ENCODE measurements at places on chromosomes 5 and 9.

DNA sequence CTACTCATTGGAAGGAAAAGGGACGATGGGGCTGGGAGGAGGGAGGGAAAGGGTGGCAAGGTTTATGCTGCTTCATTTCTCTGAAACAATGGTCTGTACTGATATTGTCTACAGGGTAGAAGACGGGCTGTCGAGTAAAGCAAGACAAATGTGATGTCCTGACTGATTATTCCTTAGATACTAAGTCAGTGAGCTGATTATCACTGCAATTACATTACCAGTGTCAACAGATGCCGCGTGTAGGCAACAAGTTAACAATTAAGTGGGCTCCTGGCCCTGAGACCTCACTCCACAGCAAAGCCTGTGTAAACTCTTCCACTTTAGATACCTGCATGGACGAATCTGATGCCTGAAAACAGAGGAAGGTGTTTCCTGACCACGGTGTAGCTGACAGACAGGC is 602.8 kb downstream of the IRX1 start:
- no peak for DNase-seq

GRCh38 chr5:68215208-68215897 is at the start of gene PIK3R1:
Gene PIK3R1, plus strand, starts transcription at chr5:68215756. Its CDS starts 10,920 bp downstream, at chr5:68226676.
- peak; percentile 75 for DNase-seq

DNA sequence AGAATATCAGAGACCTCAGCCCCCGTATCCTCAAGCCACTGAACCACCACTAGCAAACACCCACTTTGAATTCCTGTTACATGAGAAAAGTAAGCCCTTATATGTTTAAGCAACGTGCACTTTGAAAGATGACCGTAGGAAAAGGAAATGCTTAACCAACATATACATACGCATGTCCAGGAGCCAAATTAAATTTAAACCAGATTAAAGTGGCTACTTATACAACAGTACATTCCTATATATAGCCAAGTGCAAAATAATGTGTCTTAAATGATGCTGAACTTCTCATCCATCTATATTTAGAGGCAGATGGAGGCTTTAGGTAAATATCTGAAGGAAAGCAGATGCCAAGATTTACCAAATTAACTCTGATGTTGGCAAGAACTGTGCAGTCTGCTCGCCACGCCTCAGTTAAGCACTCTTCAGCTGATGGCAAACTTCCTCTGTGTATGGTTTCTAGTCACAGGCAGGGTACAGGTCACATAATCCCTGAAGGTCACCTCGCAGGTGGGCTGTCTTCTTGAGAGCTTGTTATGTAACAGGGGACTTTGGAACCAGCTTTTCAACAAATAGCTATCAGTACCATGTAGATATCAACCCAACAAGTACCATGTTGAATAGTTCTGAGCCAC is 8.6 kb downstream of the GCNT4 start:
- no peak for DNase-seq

DNA sequence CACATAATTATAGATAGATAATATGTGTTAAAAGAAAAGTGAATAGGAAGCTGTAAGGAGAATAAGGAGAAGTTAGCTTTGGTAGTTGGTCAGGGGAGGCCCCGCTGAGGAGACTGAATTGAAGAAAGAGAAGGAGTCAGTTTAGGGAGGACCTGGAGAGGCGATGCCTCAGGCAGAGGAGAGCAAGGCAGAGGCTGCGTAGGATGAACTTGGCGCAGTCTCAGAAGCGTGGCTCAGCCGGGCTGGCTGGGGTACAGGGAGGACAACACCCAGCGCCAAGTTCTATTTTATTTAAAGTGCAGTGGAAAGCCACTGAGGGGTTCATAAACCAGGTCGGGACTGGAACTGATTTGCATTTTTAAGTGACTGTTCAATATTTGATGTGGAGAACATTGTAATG is 68.5 kb downstream of the PTCD2 start:
- DNase-seq, result no peak

GRCh38 chr5:145848854-145849253 is 13.7 kb upstream of the PRELID2 start:
- DNase-seq, result no peak

GRCh38 chr5:136087961-136088871 is 44.4 kb upstream of the SMAD5 start:
- DNase-seq, result no peak

DNA sequence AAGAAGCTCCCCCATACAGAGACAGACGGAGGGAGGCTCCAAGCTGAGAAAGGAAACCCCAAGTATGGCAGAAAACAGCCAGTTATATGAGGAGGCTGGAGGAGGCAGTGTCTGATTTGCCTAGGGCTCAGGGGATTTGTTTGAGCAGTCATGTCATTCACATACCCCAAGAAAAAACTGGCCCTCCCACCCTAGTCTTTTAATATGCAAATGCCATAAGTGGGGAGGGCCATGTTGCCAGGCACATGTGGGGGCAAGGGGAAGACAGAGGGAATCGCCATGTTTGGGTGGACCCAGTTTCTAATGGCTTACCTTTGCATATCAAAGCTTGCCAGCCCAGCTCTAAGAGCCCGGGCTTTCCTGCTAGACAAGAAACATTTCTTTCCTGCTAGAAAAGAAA is 1163.8 kb downstream of the TAF11L14 start:
- DNase-seq, result no peak

- DNase-seq, result no peak
Measured at GRCh38 chr9:118271936-118272335, 567.7 kb downstream of the TLR4 start.

DNA sequence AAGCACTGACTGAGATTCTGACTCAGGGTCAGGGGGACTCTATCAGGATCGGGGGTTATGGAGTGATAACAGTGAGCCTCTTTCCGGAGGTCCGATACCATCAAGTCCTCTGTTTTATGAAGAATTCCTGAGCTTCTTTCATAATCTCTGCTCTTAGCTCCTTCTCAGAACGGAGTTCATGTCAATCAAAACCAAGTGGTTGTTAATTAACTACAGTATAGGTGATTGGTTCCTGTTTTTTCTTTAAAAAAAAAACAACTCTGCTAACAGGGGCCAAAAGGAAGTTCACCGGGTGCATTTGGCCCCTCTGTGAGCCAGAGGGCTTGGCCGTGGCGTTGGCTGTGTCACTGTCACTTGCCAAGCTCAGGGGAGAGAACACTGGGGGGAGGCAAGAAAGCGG is 4.0 kb downstream of the GFI1B start:
- DNase-seq, result no peak

DNA sequence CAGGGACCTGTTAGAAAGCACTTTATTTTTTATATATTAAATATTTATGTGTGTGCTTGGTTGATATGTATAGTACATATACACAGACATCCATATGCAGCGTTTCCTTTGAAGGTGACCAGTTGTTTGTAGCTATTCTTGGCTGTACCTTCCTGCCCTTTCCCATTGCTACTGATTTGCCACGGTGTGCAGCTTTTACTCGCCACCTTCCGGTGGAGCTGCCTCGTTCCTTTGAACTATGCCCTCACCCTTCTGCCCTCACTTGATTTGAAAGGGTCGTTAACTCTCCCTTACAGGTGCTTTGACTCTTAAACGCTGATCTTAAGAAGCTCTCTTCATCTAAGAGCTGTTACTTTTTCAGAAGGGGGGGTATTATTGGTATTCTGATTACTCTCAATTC is 20.5 kb downstream of the RGMB start:
- no peak for DNase-seq

GRCh38 chr5:14284392-14285148 is 141.4 kb downstream of the TRIO start:
- DNase-seq, result no peak

- no peak for DNase-seq
Measured at GRCh38 chr9:92917176-92917800, 30.0 kb upstream of the FGD3 start.

DNA sequence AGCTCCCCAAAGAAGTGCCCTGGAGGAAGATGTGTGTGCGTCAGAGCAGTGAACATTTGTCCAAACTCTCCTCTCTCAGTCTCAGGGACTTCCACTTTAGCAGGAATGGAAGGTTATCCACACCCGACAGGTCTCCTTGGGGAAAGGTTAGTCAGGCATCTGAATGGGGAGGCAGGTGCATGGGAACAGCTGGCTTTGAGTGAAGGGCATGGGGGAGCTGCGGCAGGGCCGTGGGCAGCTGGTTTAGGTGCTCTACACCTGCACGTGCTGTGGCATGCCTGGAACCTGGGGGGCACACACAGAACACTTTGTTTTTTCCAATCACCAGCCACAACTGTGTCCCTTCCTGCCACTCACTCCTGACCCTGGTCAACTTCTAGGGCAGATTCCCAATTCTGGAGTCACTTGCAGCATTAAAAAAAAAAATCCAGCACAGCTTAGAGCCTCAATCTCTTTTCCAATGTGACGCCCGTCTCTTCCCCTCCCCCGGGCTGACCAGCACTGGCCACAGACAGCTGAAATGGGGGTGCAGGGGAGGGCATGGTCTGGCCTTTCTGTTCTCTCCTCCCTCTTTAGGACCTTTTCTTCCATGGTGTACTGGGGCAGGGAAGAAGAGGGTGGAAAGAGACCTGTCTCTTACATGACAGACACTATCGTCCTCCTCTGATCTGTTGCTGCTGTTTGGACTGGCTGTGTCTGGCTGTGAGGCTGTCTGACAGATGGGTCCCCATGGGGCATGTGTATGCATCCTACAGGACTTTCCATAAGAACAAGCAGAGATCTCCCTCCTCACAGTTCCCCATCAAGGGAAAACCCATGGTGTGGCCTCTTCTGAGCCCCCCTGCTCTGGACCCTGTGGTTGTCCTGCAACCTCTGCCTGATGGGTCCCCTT is 9.5 kb upstream of the IL3 start:
- no peak for DNase-seq

- no peak for DNase-seq
Measured at GRCh38 chr5:163433271-163433670, 4.1 kb upstream of the CCNG1 start.

- no peak for DNase-seq
Measured at GRCh38 chr9:92100237-92100911, 14.8 kb downstream of the SPTLC1 start.

- no peak for DNase-seq
Measured at GRCh38 chr9:36827593-36827992, 206.5 kb downstream of the PAX5 start.

DNA sequence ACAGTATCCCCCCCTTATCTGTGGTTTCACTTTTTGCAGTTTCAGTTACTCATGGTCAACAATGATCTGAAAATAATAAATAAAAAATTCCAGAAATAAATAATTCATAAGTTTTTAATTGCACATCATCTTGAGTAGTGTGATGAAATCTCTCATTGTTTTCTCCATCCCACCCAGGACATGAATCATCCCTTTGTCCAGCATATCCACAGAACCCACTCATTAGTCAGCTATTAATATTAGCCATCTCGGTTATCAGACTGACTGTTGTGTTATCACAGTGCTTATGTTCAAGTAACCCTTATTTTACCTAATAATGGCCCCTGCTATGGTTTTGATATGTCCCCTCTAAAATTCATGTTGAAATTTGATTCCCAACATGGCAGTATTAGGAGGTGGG is 40.7 kb downstream of the FAM114A2 start:
- DNase-seq, result no peak

- DNase-seq, result no peak
Measured at GRCh38 chr5:92640340-92640739, 940.7 kb downstream of the NR2F1-AS1 start.

- DNase-seq, result no peak
Measured at GRCh38 chr5:54689411-54690251, 172.1 kb downstream of the SNX18 start.

DNA sequence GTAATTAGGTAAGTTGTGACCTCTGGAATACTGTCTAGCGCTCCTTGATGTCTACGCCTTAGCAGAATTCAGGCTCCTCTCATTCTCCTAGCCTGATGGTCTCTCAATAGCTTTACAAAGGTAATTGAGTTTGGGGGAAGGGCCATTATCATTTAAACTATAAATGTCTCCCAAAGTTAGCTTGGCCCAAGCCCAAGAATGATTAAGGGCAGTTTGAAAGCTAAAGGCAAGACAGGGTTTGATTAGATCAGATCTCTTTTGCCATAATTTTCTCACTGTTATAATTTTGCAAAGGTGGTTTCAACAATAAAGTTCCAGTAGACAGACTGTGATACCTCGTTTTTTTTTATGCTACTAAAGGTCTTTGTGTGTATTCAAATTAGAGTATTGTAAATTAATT is 3.7 kb upstream of the SLC30A5 start:
- DNase-seq, result no peak

DNA sequence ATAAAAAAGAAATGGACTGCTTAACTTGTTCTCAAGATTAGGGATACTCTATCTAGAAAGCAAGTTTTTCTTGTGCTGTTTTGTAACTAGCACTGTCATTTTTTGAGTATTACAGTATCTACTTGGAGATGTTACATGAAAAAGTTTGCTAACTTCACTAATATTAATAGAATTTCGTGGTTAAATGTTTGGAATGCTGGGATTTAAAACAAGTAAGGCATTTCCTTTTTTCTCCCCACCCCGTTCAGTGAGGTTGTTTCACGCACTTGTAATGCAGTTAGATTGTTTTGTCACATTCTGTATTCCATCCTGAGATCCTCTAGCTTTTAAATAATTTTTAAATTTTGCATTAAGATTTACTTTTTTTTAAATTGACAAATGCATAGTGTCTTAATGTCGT is 20.0 kb upstream of the TEK start:
- no peak for DNase-seq

- peak; percentile 28 for DNase-seq
Measured at GRCh38 chr5:1594357-1595106, 70.8 kb upstream of the LPCAT1 start.

DNA sequence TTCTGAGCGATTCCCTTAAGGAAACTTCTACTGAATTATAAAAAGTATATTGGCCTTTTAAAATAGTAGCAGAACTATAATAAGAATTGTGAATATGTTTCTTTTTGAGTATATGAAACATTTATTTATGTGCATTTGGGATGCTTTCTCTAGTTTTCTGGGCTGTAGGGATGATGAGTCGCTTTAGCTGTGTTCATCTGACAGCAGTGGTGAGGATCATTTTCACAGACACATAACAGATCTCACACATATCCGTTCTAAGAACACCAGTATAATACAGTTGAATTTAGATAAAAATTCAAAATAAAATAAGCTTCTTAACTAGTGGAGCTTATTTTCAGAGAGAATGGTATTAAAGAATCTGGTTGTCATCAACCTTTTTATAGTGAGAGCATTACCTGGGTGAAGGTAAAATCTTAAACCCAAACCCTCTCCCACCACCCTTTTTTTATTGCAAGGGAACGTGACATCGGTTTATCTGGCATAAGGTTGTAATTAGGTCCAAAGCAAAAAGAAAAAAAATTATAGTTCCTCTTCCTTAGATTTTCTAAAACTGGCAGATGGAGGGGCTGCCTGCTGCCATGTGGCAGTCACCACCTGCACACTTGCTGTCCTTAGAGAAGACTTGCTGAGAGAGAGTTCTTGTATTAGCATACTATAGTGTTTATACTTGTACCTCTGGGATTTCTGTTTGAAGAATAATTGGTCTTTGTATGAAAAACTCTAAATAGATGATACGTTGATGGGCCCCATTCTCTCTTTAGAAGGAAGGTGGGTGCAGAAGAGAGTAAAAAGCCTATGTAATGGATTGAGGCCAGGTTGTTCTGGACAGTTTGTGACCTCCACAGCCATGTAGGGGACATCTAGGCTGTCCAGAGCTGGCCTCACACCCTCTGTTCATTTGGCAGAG is 86.8 kb downstream of the CAMK4 start:
- no peak for DNase-seq

GRCh38 chr9:100364013-100364412 is 11.3 kb upstream of the TEX10 start:
- no peak for DNase-seq

GRCh38 chr9:115115117-115115880 is 2.7 kb downstream of the TNC start:
- no peak for DNase-seq
